Left renal cortex interstitium (tissue), 4 donors: ENCODE measurements at places on chromosomes 3 and 15. TPM values are rescaled to one million over a fixed set of nuclear protein-coding genes. Genes with fewer than 3 reads are reported as not detected.
A peak's percentile ranks its signal among the peaks of the same experiment; 100 is the strongest.

Gene FBLN2
- polyA plus RNA-seq: 27.4 TPM

Gene PCOLCE2
- 4.9 TPM for polyA plus RNA-seq

Gene MST1R
- 2.4 TPM for polyA plus RNA-seq

Gene TTC21A
- polyA plus RNA-seq: 6.1 TPM

Gene SST
- polyA plus RNA-seq: not detected

DNA sequence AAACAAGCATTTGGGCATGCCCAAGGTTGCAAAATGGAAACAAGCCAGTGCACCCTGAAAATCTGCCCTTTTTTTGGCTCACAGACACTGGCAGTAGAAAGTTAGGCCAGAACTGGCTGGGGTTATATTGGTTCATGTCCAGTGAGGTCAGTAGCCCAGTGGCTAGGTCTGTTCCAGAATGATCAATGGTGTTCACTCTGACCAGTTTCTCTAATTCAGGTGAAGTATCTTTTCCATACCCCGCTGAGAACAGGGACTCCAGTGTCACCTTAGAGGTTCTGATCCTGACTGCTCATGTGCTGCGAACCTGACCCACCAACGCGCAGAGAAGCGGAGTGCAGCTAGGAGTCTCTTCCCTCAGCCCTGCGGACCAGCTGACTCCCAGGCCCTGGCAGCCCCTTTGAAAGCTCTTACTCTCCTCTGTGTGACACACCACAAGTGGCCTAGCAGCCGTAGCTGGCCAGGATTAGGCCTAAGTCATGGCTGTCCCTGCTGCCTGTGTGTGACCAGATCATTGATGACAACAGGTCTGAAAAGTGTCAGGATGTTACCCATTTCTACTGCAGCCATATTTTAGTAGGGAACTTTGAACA lies 123.5 kb downstream of the GHSR start:
- DNase-seq: no peak

- no peak for DNase-seq
Measured at GRCh38 chr3:50165910-50166538, 10.9 kb downstream of the SEMA3F start.

DNA sequence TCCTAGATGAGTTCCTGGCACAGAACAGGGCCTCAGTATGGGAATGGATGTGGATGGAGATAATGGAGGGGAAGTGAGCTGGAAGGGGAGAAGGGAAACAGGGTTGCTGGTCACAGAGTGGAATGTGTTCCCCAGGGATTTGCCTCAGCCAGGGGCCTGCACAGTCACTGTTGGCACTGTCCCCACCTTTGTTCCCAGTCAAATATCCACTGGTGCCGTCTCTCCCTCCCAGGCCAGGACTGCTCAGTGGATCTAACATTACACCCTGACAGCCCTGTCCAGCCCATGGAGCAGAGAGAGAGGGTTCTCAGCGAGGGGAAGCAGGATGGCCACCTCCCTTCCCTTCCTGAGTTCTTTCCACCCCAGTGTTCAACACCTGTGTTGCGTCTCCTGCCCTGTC lies 1.5 kb upstream of the PPP1R2 start:
- DNase-seq: no peak

- no peak for DNase-seq
Measured at GRCh38 chr3:190436331-190436730, 13.4 kb downstream of the TMEM207 start.

DNA sequence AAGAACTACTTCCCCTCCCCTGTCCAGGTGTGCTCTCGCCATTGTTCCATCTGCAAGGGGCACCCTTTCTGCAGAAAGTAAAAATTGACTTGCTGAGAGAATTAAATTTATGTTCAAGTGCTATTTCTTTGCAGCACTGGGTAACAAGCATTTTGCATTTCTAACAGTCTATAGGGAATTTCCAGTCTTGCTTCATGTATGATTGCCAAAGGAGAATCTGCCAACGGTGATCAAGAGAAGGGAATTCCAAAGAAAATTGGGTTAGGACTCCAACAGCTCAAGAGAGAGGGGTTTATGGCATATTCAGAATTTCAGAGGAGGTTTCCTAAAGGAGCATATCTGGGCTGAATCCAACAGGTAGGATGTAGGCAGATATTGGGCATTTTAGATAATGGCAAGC lies 136.7 kb upstream of the WNT5A start:
- no peak for DNase-seq

DNA sequence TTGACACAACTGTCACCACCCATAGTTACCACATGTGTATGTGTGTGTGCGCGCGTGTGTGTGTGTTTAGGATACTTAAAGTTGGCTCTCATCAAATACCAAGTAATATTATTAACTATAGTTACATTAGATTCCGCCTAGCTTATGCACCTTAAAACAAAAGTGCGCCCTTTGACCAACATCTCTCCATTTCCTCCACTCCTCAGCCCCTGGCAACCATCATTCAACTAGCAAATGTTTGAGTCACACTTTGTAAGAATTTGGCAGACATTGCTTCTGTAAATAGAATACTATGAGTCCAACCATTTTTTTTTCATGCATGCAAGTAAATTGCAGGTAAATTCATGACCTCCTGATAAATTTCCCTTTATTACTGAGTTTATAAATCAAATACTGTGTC lies 169.3 kb downstream of the GBE1 start:
- no peak for DNase-seq

GRCh38 chr3:189222927-189223636 lies 51.3 kb downstream of the TPRG1 start:
- DNase-seq: peak; percentile 36
